ENCODE measurements at places on chromosomes 16 and 17.

- no peak for DNase-seq
These were observed 8.0 kb downstream of the SMG6 start for GRCh38 chr17:2295575-2295974.

DNA sequence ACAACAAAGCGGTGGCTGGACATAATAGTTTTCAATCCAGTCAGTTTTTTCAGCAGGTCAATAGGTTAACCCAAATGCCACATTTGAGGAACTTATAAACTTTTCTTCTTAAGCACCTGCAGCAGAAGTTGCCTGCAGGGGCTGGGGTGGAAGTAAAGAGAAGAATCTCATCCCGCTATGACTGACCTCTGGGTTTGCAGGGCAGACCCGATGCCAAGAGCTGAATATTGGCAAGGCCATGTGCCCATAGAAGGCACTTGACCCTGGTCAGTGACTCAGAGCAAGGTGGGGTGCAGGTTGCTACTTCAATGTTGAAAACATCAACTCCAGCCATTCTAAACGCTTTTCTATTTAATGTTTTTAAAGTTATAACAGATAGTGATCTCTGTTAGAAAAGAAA lies 17.9 kb upstream of the SMPD3 start:
- DNase-seq = no peak

GRCh38 chr17:16313139-16314090 lies 39.9 kb downstream of the CENPV start:
- DNase-seq = no peak

GRCh38 chr17:5331506-5331905 lies 49.4 kb downstream of the RABEP1 start:
- DNase-seq = no peak

- DNase-seq = no peak
These were observed 164.3 kb downstream of the ANKFN1 start for GRCh38 chr17:56317351-56318208.

DNA sequence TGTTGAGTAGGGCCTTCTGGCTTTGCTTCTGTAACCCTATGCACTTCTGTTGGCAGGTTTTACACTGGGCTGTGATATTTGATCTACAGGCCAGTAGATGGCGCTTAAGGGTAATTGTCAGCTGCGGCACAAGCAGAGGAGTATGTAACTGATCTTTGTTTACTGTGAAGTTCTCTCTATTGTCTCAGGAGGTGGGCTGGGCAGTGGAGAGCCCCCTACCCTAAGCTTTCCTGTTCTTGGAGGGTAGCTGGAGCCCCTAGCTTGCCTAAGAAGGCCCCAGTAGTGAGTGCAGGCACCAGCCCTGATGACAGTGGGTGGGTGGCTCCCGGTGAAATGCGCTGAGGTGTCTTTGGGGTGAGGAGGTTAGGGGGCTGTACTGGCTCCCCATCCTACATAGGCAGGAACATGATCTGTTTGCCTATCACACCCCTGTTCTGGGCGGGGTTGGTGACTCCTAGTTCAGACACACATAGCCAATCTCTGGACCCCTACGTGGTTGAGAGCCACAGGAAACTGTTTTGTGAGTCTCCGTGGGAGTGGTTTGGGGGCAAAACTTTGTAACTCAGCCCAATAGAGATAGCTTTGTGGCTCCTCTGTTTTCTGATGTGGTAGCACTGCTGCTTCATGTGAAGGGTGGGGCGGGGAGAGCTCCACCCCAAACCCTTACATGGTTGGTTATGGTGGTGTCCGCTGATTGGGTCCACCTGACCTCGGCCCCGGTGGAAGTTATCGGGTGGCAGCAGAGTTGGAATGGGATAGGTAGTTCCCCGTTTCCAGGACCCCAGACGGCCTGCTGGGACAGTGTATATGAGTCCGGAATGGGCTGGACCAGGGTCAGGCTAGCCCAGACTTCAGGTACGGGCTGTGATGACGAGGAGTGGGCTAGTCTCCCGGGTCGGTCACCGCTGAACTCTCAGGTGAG lies 60.4 kb downstream of the SLFN11 start:
- DNase-seq = no peak

DNA sequence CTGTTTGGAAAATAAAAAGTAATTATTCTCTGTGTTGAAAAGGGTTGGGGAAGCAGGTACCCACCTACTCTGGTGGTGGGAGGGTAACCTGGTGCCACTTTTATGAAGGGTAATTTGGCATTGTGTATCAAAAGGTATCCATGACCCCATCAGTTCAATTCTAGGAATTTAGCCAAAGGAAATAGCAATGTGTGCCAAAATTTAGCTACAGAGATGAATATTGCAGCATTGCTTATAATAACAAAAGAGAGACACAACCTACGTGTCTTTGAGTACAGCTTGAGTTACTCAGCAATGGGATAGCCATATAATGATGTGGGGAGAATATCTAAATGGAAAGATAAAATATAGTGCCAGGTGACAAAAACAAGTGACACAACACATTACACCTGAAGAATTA lies 170.7 kb downstream of the NTN1 start:
- no peak for DNase-seq

DNA sequence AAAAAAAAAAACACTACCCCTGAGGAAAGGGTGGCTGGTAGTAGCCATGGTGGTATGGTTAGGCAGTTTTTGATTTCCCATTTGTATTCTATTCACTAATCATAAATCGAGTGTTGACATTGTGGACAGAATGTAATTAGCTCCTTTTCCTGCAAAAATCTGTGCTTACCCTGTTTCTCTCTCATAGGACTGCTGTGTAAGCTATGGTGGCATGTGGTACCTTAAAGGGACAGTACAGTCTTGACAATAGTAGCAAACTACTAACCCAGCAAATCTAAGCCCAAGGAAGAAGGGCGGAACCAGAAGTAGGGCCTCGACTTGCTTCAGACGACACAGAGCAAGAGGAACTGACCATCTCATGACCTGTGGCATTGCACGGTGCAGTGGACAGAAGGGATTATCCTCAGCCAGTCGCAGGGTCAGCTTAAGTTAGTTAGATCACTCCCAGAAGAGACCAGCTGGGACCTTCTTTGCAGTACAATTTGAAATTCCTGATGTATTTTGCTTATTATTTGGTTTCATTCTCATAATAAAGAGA lies 36.3 kb downstream of the POLR3E start:
- DNase-seq = no peak

GRCh38 chr17:8060274-8060673 lies 21.4 kb downstream of the ALOX15B start:
- no peak for DNase-seq

DNA sequence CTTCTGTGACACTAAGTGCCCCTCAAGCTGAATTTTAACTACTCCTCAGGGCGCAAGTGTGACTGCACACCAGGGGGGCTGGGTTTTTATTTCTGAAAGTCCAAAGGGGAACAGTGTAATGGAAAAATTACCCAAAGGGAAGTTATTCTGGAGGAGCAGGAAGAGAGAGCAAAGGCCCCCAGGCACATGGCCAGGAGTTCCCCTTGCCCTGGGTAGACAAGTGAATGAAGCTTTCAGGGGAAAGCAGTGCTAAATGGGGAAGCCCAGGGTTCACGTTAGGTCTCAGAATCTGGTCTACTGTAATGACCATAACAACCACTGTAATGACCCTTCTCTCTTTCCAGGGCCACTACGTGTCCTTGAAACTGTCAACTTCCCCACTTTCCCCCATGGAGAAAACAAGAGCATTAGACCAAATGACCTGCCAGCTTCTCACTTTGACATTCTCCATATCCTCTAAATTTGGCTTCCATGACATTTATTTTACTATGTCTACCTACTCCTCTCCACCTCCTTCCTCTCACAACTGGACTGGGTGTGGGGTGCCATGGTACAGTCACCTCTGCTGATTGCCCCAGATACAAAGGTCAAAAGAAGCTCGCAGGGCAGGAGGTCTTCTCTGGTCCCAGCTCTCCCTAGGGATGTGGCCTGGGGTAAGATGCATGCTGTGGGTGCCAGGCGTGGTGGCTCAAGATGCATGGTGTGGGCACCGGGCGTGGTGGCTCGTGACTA lies 34.1 kb upstream of the MMP2 start:
- DNase-seq = peak; percentile 37

DNA sequence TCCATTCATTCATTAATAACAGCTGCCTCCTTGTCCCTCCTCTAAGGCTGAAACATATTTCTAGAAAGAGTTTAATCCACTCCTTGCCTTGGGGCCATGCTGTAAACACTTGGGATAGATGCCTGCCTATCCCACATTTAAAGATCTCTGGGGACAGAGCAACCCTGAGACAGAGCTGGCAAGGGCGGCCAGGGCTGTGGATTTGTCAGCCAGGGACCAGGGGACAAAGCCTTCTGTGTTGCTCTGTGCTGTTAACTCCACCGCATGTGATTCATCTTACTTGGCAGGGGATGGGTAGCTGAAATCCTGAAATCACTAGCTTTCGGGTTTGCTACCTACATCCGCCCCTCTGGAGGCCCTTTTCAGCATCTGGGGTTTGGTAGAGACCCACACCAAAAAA lies 392.9 kb downstream of the SLC39A11 start:
- DNase-seq = peak; percentile 42

DNA sequence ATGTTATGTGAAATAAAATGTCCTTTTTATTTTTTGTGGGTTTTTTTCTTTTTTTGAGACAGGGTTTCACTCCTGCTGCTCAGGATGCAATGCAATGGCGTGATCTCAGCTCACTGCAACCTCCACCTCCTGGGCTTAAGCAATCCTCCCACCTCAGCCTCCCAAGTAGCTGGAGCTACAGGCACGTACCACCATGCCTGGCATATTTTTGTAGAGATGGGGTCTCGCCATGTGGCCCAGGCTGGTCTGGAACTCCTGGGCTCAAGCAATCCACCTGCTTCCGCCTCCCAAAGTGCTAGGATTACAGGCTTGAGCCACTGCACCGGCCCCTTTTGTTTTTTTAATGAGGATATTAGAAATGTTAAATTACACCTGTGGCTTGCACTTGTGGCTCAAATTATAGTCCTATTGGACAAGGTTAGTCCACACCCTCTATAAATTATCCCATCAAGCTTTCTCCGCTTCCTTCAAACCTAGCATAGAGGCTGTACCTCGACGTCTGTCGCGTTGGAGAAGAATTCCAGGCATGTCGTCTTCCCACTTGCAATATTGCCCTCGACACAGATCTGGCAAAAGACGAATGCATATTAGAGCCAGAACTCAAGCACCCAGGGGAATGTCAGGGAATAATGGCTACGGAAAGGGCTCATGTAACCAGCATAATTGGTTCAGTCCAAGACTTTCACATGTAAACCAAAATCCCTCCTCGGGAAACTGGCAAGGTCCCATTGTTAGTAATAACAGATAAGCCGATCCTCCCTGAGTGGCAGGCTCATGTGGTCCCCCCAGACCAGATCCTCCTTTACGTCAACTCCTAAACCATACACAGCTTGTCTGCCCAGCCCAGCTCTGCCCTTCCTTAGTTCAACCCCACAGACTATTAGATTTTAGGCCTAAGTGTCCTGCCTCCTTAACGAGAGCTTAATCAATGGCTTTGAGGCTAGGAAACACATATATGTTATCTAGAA lies 8.2 kb downstream of the TK2 start:
- DNase-seq = no peak

DNA sequence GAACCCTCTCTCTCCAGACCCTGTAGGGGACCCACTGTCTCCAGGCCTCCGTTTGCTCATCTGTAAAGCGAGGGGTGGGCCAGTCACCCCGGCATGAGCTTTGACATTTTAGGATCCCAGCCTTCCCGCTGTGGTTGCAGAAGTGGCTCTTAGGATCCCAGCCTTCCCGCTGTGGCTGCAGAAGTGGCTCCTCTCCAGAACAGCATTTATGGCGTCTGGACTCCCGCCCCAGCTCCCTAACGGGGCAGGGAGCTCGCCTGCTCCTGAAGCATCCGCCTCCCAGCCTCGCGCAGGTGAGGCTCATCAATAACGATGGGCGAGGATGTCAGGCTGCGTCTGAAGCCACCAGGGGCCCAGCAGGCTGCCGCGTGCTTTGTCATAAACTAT lies 222.3 kb upstream of the TNRC6C start:
- DNase-seq = no peak

DNA sequence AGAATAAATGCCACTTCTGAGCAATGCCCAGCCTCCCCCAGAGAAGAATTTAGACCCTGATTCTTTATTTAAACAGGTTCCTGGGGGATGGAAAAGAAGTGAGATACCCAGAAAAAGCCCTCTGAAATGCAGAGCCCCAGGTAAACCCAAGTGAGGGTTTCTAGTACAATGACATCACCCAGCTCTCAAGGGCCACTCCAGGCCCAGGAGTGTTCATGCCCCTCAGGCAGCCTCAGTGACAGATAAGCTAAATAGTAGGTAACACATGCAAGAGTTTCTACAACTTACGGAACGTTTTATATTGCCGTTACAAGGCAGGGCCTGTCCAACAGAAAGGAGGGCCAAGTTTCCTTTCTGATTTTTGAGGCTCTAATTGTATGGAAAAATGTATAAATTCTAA lies 683.7 kb upstream of the SALL1 start:
- DNase-seq = no peak

GRCh38 chr17:49553676-49554335 lies 21.9 kb upstream of the NXPH3 start:
- no peak for DNase-seq

GRCh38 chr17:2798678-2799077 lies 2.4 kb downstream of the RAP1GAP2 start:
- no peak for DNase-seq

- no peak for DNase-seq
These were observed 13.4 kb upstream of the FAM83G start for GRCh38 chr17:19017804-19018599.

GRCh38 chr17:35900708-35901480 lies 20.7 kb upstream of the CCL5 start:
- no peak for DNase-seq

GRCh38 chr17:7281953-7282751 lies 634 bp downstream of the SLC2A4 start:
- DNase-seq = no peak

DNA sequence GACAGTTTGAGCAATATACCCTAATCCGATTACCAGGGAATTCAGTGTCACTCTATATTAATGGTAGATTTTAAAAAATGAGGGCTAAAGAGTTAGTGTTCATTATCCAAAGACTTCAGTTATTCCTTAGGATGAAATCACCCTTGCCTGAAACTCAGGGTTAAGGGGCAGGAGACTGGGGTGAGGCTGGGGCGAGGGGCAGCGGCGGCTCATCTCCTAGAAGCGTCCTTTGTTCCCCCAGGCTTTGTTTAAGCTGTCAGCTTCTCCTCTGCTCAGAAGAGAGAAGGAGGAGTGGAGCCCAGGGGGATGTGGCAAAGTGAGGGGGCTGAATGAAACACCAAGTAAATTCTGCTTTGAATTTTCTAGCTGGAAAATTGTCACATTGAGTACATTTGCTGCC lies 117.7 kb upstream of the ELAC2 start:
- DNase-seq = no peak

- DNase-seq = no peak
These were observed 329.9 kb downstream of the KCNJ2 start for GRCh38 chr17:70499067-70499786.

DNA sequence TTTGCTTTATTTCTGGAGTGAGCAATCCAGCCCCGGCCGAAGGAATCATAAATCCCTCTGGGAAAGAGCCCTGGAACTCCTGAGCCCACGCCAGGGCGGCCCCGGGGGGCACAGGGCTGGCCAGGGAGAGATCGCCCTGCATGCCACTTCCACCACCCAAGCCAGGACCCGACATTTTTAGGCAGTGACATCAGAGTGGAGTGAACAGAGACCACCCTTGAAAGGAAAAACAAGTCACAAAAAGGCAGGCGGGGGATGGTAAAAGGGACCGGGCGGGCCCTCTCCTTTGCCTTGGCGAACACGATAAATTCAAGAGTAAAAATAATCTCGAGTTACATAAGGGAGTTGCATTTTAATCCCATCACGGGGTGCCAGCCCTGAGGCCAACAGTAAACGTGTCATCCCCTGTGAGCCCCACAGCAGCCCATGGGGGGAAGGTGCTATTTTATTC lies 284.1 kb downstream of the C16orf95 start:
- DNase-seq = no peak

- no peak for DNase-seq
These were observed 16.2 kb downstream of the MYLK3 start for GRCh38 chr16:46731691-46732555.

GRCh38 chr17:74181341-74181740 lies 22.1 kb upstream of the RPL38 start:
- no peak for DNase-seq
